ENCODE measurements at places on chromosomes 16 and 17.
A peak's percentile ranks its signal among the peaks of the same experiment; 100 is the strongest.

GRCh38 chr16:66911112-66911511 lies 7.6 kb downstream of the CDH16 start:
- DNase-seq: no peak

DNA sequence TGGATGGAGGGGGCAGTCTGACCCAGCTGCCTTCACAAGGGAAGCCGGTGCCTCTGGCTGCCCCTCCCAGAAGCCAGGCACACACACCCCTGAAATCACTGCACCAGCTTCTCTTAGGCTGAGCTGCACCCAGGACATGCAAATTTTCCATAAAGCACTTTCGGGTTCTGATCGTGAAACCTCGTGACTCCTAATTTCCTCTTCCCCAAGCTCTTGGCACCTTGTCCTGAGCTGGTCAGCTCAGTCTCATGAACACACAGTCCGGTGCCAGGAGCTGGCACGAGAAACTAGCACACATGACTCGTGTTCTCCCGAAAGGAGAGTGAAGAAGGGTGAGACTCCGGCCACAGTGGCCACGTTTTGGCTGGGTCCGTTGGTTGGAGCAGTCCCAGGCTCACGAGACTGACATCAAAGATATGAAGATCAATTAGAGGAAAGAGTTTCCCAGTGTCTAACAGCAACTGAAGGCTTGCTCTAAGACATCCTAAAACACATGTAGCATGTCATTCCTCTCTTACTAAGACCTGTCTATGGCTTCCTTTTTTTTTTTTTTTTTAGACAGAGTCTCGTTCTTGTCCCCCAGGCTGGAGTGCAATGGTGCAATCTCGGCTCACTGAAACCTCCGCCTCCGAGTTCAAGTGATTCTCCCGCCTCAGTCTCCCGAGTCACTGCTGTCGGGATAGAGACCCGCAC lies 9.2 kb upstream of the ABR start:
- DNase-seq: no peak

GRCh38 chr17:80738987-80739730 lies 194.5 kb downstream of the RPTOR start:
- no peak for DNase-seq

- DNase-seq: peak; percentile 3
Measured at GRCh38 chr17:6862825-6863224, 31.3 kb upstream of the TEKT1 start.

DNA sequence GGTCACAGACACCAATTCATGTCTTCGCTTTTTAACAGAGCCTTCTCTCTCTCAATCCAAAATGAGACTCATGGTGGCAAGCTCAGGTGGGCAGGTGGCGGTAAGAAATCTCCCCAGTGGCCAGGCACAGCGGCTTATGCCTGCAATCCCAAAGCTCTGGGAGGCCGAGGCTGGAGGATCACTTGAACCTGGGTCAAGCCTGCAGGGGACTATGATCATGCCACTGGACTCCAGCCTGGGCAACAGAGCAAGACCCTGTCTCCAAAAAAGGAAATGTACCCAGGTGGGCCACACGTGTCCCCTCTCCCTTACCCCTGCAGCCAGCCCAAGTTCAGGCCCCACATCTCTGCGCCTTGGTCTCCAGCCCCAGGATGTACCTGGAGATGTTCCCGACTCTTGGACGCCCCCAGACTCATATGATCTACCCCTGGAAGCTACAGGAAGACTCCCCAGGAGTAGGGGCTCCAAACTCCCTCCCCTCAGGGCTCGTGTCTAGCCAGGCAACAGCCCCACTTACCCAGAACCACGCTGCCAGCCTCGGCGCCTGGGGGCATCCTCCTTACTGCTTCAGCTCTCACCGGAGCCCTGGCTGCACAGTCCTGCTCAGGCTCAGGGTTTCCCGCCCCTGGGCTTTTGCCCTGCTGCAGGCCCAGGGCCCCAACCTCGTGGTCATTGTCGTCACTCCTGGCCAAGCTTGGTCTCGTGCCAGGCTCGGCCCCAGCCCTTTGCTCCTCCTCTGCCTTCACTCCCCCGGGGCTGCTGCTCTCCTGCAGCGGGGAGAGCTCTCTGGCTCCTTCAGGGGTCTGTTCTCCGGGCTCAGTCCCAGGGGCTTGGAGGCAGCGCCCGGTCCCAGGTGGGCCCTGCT lies 16.2 kb downstream of the MYLK3 start:
- no peak for DNase-seq

- DNase-seq: no peak
Measured at GRCh38 chr17:17595755-17596154, 4.2 kb upstream of the PEMT start.

GRCh38 chr17:57410169-57410568 lies 153.8 kb downstream of the MSI2 start:
- no peak for DNase-seq

- DNase-seq: no peak
Measured at GRCh38 chr17:21160401-21160800, 33.6 kb downstream of the DHRS7B start.

DNA sequence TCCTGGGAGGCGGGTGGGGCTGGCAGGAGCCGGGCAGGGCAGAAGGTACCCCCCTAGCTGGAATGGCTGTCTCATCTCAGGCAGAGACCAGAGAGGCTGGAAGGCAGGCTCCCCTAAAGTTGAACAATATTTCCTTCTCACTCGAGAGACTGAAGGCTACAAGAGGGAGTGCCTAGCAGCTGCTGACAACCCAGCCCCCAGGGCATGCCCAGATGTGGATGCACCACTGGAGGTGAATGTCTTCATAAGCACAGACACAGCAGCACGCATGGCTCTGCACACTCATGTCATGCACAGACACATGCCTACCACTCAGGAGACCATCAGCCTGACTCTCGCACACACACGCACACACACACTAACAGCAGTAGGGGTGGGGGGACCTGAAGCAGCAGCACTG lies 179.0 kb downstream of the CCT6B start:
- DNase-seq: no peak

GRCh38 chr16:11152677-11153331 lies 103.2 kb downstream of the SOCS1 start:
- DNase-seq: no peak

GRCh38 chr16:30567991-30568638 lies 3.4 kb downstream of the ZNF688 start:
- peak; percentile 78 for DNase-seq

DNA sequence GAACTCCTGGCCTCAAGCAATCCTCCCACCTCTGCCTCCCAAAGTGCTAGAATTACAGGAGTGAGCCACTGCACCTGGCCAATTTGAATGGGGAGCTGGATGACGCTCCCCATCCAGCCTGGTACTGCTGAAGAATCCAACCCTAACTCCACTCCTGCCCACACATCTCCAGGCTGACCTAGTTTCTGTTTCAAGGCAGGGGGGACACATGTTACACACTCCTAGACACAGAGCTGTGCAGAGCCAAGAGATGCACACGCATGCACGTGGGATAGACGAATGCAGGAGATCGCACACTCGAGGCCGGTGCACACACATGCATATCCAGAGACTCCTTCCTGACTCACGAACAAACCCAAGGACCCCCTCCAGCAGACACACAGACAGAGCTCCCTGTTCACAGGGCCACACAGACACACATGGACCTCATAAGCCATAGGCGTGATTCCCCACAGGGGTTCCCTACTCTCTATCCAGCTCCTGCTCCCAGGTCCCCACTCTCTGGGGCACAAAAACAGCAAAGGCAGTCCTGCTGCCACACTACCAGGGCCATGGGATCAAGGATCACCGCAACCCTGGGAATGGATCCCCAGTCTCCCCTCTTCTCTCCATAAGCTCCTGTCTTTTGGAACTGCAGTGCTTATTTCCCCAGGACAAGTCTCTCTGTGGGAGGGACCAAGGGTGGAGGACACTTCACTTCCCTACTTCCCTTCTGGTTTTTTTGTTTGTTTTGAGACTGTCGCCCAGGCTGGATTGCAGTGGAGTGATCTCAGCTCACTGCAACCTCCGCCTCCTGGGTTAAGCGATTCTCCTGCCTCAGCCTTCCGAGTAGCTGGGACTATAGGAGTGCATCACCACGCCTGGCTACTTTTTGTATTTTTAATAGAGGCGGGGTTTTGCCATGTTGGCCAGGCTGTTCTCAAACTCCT lies 14.4 kb downstream of the EPOP start:
- DNase-seq: no peak

- DNase-seq: no peak
Measured at GRCh38 chr17:57694051-57694450, 51.0 kb downstream of the CCDC182 start.

DNA sequence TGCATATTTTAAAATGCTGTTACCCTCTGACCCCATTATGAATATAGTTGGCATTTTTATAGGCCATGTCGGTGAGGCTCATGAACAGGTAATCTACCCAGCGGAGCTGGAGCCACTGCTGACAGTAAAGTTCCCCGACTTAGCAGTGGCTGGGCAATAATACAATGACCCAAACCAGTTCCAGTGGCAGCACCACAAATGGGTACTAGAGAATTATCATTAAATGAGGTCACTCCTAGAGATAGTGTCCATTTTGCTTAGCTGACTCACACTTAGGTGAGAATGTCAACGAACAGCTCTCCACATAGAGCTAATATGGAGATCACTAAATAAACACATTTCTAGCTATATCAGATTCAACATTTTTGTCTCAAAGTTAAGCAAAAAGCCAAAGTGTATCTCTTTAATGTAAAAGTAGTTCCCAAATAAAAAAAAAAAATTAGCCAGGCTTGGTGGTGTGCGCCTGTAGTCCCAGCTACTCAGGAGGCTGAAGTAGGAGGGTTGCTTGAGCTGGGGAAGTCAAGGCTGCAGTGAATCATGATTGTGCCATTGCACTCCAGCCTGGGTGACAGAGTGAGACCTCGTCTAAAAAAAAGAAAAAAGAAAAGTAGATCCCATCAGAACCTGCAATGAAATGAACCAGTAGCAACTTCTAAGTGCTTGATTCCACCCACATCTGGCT lies 7.4 kb downstream of the MYO1D start:
- no peak for DNase-seq

DNA sequence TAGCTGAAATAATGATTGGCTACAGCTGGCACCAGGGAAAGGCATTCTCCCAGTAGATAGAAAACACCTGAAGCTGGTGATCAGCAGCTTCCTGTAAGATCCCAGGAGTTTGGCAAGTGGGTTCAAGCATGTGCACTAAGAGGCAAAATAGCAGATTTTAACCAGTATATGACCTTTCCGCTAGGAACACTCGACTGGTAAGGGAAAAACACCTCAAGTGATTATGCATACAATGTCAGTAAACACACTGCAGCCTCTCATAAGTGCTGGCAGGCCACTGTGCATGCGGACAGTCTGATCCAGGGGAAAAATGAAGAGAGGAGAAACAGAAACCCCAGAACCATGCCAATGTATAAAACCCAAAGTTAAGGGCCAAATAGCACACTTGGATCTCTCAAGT lies 49.0 kb upstream of the HLF start:
- no peak for DNase-seq

DNA sequence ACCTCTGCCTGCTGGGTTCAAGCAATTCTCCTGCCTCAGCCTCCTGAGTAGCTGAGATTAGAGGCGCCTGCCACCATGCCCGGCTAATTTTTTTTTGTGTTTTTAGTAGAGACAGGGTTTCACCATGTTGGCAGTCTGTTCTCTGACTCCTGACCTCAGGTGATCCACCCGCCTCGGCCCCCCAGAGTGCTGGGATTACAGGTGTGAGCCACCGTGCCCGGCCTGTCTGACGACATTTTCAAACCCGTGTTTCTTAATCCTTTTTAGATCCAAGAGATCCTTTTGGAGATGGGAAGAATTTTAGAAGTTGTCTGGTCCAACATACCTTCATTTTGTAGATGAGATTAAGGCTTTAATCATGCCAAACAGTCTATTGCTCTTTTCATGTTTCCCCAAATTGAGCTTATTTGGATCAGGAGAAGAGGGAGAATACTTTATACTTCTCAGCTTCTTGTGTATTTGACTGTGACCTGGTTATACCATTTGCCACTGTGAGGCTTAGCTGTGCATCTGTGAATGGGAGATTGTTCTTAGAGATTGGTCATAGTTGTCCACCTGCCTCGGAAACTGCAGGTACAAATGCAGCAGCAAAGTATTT lies 25.8 kb downstream of the USP10 start:
- no peak for DNase-seq

DNA sequence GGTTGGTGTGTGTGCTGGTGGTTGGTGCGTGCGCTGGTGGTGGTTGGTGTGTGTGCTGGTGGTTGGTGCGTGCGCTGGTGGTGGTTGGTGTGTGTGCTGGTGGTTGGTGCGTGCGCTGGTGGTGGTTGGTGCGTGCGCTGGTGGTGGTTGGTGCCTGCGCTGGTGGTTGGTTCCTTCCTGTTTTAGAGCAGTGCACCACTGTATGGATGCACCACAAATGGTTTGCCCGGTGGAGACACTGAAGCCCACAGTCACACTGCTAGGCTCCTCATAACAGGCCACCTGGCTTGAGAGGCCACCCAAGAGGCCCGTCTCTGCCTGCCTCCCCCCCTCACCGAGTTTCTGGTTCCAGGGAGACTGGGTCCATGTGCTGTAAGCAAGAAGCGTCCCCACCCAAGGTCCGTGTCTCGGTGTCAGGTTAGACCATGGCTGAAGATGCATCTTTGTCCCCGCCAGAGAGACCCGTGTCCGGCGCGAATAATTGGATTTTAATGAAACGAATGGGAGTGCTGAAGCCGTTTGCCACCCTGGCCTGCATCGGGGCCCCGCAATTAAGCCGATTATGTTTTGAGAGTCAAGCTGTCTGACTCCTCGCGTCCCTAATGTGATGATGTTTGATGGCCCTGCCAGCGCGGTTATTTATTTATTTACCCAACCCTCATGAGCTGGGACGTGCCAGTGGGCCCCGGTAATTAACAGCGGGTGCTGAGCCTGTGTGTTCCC lies 161.3 kb upstream of the GSE1 start:
- DNase-seq: no peak

GRCh38 chr17:4317610-4318009 lies 48.9 kb downstream of the UBE2G1 start:
- no peak for DNase-seq

DNA sequence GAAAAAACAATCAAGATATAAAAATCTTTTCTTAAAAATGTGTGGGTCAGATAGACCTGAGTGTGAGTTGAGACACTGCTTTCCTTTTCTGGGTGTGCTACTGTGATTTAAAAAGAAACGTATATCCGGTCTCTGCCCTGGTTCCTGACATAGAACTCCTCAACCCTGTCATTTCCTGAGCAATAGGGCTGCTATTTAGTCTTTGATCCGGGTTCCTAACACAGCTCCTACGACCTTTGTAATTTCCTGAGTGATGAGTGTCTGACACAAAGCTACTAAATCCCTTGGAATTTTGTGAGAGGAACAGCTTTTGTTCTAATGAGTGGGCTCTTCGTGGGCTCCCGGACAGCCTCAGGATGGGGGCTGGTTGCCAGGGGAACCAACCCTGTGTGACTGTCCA lies 93.9 kb upstream of the FA2H start:
- peak; percentile 67 for DNase-seq

- no peak for DNase-seq
Measured at GRCh38 chr16:60605176-60605575, 1431.1 kb downstream of the CDH8 start.

Data from CD4-positive, alpha-beta T cell treated with Interferon alpha-2 for 1 hour (primary cell).